ENCODE measurements at places on chromosomes 1 and 21. TPM values are rescaled to one million over a fixed set of nuclear protein-coding genes. Genes with fewer than 3 reads are reported as not detected.

DNA sequence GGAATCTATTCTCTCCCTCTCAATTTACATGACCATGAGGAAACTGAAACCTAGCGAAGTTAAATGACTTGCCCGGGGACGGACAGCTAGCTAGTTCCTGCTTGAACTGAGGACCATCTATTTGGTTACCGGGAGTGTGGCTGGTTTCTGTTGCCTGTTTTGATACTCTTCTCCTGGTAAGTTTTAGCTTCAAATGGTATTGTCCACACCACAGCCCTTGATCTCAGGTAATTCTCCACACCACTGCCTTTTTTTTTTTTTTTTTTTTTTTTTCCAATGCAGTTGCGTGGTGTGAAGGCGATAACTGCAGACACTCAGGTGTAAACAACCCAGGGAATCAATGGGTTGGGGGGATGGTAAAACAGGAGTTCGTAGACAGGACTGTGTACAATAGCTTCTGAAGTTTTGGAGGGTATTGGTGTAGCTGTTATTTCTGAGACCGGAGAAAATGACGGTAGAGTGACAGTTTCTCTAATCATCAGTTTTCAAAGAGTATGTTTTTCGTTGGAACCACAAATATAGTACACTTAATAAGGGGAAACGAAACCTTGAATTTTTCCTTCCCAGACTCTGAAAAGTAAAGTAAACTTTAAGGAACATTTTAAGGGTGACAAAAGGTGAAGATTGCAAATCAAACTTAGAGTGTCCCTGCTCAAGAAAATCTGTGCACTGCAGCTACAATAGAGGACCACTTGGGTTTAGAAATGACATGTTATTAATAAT lies 125.3 kb upstream of the CACYBP start:
- peak overlapping the region; percentile 91 for H3K27ac ChIP-seq
- peak overlapping the region; percentile 69 for H3K4me3 ChIP-seq
- peaks cover 53% of the 10 kb centered on the region for H3K4me1 ChIP-seq
- no peaks in the 10 kb centered on the region for H3K36me3 ChIP-seq
- H3K27me3 ChIP-seq: no peaks in the 10 kb centered on the region
- DNase-seq: no peak

DNA sequence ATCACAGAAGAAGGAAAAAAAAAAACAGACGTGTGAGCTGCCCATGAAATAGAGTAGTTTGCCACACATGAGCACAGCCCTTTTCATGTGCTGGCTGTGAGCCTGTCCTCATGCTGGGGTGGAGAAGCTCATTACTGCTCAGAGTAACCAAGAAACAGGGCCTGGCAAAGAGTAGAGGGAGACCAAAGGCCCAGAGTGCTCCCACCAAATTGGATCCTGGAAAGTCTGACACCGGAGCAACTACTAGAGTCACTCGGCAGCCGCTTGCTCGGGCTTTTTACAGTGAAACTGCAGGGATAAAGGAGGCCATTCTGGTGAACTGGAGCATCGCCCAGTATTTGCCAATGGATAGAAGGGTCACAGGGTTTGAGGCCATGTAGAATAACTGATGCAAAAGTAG lies 64.4 kb upstream of the BARHL2 start:
- H3K27ac ChIP-seq: no peak overlapping the region
- H3K4me3 ChIP-seq: no peak overlapping the region
- peaks cover 3% of the 10 kb centered on the region for H3K27me3 ChIP-seq
- H3K4me1 ChIP-seq: no peaks in the 10 kb centered on the region

GRCh38 chr21:17673261-17674020 lies 60.7 kb upstream of the BTG3 start:
- H3K27ac ChIP-seq: no peak overlapping the region
- no peak for DNase-seq
- H3K4me3 ChIP-seq: no peak overlapping the region
- H3K36me3 ChIP-seq: no peaks in the 10 kb centered on the region
- no peaks in the 10 kb centered on the region for H3K4me1 ChIP-seq

- H3K4me1 ChIP-seq: no peaks in the 10 kb centered on the region
- H3K27me3 ChIP-seq: no peaks in the 10 kb centered on the region
- H3K4me3 ChIP-seq: no peak overlapping the region
- H3K36me3 ChIP-seq: peaks cover under 1% of the 10 kb centered on the region
- no peak for DNase-seq
- no peak overlapping the region for H3K27ac ChIP-seq
These were observed 208.2 kb downstream of the BACH1 start for GRCh38 chr21:29506947-29507346.

- peaks cover 12% of the 10 kb centered on the region for H3K4me1 ChIP-seq
- peaks cover 9% of the 10 kb centered on the region for H3K36me3 ChIP-seq
- H3K4me3 ChIP-seq: no peak overlapping the region
These were observed 70.8 kb downstream of the PRDM2 start for GRCh38 chr1:13770743-13771142.

FHAD1 gene
- total RNA-seq: 5.0 TPM

DEPDC1 gene
- total RNA-seq: 10.3 TPM

OVAAL gene
- total RNA-seq: not detected

DNA sequence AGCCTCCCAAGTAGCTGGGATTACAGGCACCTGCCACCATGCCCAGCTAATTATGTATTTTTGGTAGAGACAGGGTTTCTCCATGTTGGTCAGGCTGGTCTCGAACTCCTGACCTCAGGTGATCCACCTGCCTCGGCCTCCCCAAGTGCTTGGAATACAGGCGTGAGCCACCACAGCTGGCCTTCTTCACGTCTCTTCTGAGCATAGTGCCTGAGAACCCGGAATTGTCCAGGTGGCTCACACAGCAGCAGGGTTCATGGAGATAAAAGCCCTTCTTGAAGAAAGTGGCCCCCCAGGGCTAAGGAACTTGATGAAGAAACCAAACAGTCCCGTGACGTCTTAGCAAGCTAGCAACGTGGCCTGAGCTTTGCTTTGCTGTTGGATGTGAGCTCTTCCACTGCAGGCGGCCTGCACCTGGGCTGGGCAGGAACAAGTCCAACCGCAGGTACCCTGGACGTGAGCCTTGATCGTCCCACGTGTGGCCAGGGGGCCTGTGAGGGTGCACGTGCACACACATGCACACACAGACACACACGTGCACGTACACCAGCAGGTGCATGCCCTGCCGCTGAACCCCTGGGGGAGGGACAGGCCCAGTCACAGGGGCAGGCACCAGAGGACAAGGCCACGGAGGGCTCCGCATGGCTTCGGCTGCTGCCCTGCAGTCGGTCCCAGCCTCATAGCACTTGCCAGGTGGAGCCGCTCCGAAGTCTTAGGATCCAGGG lies 23.4 kb upstream of the TRAPPC10 start:
- H3K4me1 ChIP-seq: no peaks in the 10 kb centered on the region
- H3K27me3 ChIP-seq: no peaks in the 10 kb centered on the region
- H3K27ac ChIP-seq: no peak overlapping the region
- no peak for DNase-seq

PDE9A gene
- total RNA-seq: 57.0 TPM

CELA2B gene
- total RNA-seq: not detected

DNA sequence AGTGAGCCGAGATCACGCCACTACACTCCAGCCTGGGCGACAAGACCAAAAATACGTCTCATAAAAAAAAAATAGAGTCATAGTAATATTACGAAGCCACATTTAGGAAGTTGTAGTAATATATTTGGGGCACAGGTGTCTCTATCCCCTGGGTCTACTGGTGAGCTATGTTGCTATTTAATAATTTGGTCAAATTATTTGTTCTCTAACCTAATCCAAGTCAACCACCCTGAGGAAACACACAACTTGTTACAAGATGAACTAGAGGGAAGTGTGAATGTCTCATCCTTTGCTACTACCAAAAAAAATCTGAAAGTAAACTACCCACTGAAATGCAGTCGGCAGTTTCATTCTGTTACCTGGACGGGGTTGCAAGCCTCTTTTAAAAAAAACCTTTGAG lies 35.3 kb downstream of the RGS8 start:
- no peak for DNase-seq
- H3K27me3 ChIP-seq: no peaks in the 10 kb centered on the region
- no peak overlapping the region for H3K4me3 ChIP-seq
- H3K4me1 ChIP-seq: peaks cover 2% of the 10 kb centered on the region
- no peaks in the 10 kb centered on the region for H3K36me3 ChIP-seq
- H3K27ac ChIP-seq: no peak overlapping the region

AGBL4 gene
- total RNA-seq: 3.1 TPM
